ENCODE measurements at places on chromosomes 13 and 19. TPM values are rescaled to one million over a fixed set of nuclear protein-coding genes. Genes with fewer than 3 reads are reported as not detected.

DNA sequence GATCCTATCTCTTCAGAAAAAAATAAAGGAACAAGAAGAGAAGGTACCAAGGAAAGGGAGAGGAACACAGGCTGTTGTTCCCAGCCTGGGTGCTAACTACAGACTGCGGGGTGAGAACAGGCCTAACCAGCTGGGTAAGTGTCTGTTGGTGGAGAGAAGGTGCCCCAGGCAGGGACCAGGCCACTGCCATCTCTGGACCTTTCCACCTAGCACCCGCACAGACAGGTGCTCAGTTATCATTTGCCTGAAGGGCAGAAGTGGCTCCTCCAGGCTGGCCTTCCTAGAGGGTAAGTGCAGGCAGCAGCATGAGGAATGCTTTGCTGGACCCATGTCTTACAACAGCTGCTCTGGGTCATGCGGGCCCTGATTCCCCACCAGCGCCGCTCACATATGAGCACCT is 10.1 kb downstream of the DNMT1 start:
- no peak for DNase-seq

DNA sequence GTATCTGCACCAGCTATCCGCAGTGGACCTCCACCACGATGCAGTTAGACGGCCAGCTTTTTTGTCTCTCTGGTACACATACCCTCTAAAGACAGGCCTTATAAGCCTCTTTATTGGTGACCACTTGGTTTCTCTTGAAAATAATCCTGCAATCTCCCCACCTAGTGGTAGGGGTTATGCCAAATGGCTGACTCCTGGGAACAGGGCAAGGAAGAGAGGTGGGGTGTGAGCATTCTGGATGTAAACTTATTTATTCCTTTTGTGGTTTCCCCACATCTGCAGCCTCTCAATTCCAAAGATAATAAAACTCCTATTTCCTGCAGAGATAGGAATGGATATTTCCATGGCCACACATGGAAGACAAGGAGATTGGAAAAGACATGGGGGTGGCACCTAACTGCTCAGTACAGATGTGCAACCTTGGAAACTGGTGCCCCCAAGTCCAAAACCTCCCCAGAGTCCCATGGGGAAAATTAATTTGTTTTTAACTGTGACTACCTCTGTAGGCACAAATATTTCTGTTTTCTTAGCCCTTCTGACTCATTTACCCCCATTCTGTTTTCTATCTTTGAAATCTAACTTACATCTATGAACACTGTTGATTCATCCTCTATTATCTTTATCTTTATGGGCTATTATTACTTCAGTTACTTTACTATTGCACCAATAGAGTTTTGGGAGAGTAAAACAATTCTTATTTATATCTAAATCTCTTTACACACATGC is 112.7 kb upstream of the TSHZ3 start:
- DNase-seq, result no peak

GRCh38 chr13:44870456-44870929 is 118.8 kb downstream of the NUFIP1 start:
- no peak for DNase-seq

The TNNI3 gene
- polyA plus RNA-seq, result not detected

The EPS8L1 gene
- 4.4 TPM for polyA plus RNA-seq

The LMTK3 gene
- polyA plus RNA-seq, result 0.04 TPM

The NPAS1 gene
- polyA plus RNA-seq, result 2.6 TPM

DNA sequence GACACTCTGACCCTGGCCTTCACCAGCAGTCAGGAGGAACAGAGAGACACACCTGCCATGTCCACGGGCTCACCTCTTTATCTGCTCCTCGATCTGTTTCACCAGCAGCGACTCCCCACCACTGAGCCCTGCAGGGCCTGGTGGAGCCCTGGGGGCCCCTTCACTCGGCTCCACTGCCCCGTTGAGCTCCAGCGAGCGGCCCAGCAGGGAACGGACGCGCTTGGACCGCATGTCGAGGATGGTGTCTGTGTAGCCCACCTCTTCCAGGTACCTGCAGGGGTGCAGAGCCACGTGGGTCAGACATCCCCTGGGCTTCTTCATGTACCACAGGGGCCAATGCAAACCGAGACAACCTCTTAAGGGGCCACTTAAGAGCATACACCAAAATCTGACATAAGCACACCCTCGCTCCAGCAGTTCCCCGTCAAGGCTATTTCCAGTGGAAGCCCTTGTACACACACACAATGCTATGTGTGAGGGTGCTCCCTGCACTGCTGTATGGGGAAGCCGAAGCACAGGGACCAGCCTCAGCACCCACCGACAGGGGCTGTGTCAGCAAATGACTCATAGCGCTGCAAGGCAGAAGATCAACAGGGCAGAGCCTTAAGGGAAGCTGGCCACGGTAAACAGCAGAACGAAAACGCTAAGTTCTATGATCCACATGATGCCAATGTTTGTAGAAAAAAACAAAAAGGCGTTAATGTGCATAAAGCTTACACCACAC is 12.7 kb upstream of the FKRP start:
- DNase-seq, result no peak

- no peak for DNase-seq
Measured at GRCh38 chr13:37833411-37833810, 36.2 kb downstream of the TRPC4 start.

DNA sequence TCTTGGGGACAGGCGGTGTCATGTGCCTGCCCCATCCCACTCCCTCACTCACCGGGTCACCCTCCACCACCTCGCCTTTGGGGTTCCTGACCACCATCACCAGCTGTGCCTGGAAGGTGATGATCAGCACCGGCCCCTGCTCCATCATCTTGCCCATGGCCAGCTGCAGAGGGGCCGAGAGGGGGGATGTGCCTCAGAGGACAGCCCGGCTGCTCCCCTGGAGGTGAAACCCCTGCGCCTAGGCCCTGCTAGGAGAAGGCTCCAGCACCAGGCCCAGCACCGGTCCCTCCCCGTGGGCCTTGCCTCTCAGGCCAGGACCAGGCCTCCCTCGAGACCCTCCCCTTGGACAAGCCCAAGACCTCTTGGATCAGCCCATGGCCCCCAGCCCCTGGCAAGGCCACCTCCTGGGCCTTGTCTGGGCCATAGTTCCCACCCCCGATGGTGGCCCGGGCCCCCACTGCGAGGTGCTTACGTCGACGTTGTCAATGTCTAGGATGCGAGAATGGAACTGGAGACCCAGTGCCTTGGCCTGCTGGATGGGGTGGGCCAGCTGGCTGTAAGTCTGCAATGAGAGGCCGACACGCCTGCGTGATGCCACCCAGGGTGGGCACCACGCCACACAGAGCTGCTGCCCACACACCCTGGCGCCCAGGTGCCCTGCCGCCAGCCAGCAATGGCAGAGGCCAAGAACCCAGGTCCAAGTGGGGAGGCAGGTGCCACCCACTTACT is 1.8 kb upstream of the CTXN1 start:
- no peak for DNase-seq

The ARHGEF1 gene
- polyA plus RNA-seq, result 41.0 TPM

- no peak for DNase-seq
Measured at GRCh38 chr19:1350867-1351266, 32.8 kb upstream of the NDUFS7 start.

The KLK7 gene
- not detected for polyA plus RNA-seq

The PRSS57 gene
- not detected for polyA plus RNA-seq

GRCh38 chr19:50152578-50152977 is 10.5 kb downstream of the IZUMO2 start:
- DNase-seq, result no peak

The SLAIN1 gene
- polyA plus RNA-seq, result 0.16 TPM

DNA sequence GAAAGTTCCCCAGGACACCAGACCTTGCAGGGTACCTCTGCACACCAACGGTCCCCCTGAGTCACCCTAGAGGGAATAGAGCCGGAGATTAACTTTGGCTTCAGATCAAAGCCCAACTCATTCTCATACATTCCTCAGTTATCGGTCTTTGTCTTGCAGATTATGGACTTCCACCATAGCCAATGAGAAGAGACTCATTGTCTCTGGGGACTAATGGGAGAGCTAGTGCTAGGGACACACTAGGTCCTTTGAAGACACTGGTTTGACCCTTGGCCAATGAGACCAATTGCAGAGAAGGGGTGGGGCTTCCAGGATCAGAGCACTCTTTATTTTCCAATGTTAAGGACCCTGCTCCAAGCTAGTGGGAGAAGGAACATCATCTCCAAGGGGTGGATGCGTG is 6.1 kb downstream of the KLK7 start:
- DNase-seq, result no peak

DNA sequence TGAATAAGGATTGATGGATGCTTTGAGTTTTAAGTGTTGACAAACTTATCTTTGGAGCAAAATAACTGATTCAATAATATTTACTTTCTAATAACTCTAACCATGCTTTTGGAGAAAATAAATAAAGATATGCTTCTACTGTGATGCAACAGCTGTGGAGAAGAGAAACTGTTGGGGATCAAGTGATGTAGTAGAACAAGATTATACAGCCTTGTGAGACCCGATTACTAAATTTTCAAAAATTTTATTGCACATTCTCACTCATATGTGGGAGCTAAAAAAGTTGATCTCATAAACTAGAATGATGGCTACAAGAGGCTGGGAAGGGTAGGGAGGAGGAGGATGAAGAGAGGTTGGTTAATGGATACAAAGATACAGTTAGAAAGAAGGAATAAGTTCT is 85.5 kb upstream of the OXGR1 start:
- no peak for DNase-seq

- DNase-seq, result no peak
Measured at GRCh38 chr19:34366738-34367623, 2.0 kb downstream of the GPI start.

GRCh38 chr13:110868720-110869119 is 46.1 kb downstream of the ANKRD10 start:
- DNase-seq, result no peak

The ERICH4 gene
- polyA plus RNA-seq, result not detected

The OR10H5 gene
- not detected for polyA plus RNA-seq

Data from BJ (cell line).